ENCODE measurements at places on chromosomes 12 and 14.

DNA sequence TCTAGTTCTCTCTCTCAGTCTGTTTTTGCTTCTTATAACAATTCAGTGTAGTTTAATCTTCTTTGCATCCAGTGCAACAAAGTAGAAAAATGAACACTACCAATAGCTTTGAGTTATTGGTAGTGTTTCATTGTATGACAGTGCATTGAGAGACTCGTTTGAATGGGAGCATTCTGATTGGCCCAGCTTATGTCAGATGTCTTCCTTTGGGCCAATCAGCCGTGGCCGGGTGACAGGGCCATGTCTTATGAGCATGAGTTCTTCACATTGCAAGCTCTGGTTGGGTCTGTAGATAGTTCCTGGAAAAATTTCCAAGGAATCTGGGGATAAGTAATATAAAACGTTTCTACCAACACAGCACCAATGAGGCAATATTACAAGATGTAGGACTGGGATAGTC is 36.5 kb downstream of the GYS2 start:
- no peak for DNase-seq

DNA sequence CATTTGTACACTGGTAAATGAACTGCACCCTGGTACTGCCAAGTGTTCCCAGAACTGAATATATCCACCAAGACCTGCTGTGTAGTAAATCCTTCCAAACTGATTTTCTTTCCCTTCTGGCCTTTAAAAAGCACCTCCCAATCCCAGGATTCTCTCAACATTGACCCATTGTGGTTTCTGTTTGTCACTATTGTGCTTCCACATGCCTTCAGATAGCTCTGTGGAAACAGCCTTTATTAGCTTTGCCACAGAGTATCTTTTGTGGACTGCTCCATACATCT is 949 bp upstream of the KIF21A start:
- DNase-seq, result no peak

DNA sequence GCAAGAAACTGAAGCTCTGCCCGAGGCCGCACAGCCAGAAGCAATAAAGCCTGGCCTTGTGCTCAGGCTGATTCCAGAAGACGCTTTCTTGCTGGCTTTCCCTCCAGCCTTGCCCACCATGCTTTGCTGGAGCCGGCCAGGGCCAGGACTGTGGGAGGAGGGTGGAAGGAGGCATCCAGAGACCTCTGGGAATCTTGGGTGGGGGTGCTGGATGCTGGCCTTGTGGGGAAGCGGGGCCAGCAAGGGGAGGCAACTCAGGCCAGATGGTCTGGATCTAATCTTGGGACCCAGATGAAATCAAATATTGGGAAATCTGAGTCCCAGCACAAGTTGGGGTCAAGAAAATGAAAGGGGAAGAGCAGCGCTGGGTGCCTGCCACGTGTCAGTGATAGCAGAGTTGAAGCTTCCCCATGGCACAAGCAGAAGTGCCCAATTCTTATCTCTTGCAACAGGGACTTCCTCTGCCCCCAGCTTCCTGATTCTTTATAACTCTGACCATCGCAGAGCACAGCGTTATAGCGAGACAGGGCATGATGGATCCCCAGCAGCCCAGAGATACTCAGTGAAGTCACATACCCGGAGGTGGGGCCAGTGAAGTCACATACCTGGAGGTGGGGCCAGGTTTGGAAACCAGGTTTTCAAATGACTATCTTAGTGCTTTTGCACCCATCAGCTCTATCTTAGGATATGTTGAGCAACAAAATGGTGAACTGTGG is 6.4 kb upstream of the RABGGTA start:
- no peak for DNase-seq

DNA sequence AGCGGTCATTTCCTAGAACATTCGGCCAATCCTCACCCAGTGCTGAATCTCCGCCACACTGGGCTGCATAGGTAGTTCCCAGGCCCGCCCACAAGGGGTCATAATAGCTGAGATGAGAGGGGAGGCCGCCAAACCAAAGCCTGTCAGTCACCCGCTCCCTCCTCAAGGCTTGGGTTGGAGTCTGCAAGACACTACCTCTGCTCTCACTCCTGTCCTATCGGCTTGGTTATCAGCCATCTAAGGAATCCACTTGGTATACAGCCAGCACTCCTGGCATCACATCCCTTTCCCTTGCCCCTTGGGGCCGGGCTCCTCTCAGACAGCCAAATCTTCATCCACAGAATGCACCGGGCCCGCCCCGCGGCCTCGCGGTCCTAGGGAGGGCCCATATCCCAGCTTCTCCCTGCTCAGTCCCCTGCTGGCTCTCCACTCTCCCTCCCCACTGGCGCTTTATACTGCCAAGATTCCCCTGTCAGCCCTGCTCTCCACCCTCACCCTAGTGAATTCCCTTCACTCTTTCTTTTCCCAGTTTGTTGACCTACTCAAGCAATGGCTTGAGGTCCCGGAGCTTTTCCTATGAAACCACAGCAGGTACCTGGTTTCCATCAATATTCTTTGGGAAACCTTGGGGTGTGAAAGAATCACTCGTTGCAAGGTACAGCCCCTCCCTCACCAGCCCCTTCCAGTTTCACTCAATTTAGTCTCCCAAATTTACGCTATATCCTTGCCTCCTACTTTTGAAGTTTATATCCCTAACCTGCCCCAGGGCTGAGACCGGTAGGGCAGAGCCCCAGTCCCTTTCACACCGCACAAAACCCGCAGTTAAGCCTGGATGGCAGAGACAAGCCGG is 1.4 kb downstream of the IFFO1 start:
- DNase-seq, result no peak

- DNase-seq, result no peak
Observed at GRCh38 chr12:57450057-57450456, 5.0 kb upstream of the INHBE start.

DNA sequence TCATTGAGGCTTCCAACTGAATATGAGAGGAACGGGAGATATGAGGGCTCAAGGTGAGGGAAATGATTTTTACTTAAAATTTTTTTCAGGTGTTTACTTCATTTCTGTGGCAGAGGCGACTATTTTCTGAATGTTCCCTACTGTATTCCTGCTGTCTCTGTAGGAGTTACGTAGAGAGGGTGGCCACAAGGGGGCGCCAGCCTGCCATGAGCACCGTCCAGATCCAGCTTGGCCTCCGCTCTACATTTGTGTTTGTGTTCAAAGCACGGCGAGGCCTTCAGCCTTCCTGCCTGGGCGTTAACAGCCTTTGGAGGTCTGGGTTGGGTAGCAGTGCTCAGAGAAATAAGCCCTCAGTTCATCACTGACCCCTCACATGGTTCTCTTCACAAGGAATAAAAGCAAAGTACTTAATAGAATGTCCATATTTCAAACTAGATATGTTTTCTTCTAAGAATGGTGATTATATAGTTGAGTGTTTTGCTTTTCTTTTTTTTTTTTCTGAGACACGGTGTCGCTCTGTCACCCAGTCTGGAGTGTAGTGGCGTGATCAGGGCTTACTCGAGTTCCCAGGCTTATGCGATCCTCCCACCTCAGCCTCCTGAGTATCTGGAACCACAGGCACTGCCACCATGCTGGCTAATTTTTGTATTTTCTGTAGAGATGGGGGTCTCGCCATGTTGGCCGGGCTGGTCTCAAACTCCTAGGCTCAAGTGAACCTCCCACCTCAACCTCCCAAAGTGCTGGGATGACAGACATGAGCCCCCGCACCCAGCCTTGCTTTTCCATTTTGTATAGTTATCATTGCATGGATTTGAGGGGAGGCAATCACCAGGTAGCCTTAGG is 22.3 kb downstream of the CKB start:
- DNase-seq, result no peak

- no peak for DNase-seq
Observed at GRCh38 chr14:69979882-69980281, 100.7 kb downstream of the SMOC1 start.

GRCh38 chr12:5083955-5084849 is 40.5 kb downstream of the KCNA5 start:
- no peak for DNase-seq

- DNase-seq, result no peak
Observed at GRCh38 chr12:32146074-32146873, 39.6 kb downstream of the BICD1 start.

DNA sequence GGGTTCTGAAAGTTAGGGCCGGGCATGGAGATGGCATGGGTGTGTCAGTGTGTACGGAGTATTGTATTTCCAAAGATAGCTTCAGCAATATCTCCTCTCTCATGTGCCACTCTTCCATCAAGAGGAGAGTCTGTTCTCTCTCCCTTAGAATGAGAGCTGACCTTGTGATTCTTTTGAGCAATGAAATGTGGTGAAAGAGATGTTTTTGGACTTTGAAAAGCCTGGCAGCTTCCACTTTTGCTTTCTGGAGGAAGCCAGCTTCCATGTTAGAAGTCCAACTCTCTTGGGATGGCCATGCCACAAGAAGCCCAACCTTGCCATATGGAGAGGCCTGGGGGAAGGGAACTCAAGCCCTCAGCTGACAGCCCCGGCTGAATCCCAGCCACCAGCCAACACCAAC is 72.4 kb upstream of the GZMB start:
- no peak for DNase-seq

- no peak for DNase-seq
Observed at GRCh38 chr12:131971226-131971625, 21.5 kb downstream of the EP400 start.

GRCh38 chr12:68122236-68122920 is 37.2 kb downstream of the IFNG start:
- DNase-seq, result no peak
